Upper lobe of left lung (tissue), 6 donors: ENCODE measurements at places on chromosomes 13 and 19. TPM values are rescaled to one million over a fixed set of nuclear protein-coding genes. Genes with fewer than 3 reads are reported as not detected.
A peak's percentile ranks its signal among the peaks of the same experiment; 100 is the strongest.

DNA sequence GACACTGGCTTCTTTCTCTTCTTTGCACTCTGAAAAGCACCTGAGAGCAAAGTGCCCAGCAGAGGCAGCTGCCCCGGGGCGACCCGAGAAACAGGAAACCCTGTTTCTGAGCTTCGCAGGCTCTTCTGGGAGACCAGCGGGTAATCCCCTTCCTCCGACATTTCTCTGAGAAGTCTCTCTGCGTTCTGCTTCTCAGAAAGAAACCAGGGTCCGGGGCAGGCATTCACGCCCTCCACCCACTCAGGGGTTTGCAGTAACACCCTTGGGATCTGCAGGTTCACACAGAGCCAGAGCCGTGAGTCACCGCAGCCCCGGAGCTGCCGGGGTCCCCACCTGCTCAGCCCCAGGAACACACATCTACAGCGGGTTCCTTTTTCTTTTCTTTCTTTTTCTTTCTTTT is 86.0 kb downstream of the GADD45B start:
- no peaks in the 10 kb centered on the region for H3K4me1 ChIP-seq
- DNase-seq, result no peak
- no peaks in the 10 kb centered on the region for H3K36me3 ChIP-seq
- H3K4me3 ChIP-seq, result peak overlapping the region; percentile 17
- H3K27ac ChIP-seq, result no peak overlapping the region

TEX101 gene
- not detected for total RNA-seq

DNA sequence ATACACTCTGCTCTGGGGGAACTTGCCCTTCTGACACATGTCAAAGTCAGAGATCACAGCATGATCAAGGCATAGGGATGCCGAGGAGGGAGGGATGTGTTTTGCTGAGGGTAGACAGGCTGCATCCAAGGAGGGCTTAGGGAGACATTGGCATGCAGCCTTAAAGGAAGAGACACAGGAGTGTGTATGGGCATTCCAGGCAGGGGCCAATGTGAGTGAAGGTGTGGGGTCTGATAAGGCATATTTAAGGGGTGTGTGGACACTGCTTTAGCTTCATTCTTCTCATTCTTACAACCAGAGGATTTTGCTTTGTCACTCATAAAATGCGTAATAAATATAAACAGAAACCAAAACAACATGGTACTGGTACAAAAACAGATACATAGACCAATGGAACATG is 193.4 kb downstream of the RGCC start:
- no peak overlapping the region for H3K4me3 ChIP-seq
- H3K4me1 ChIP-seq, result peaks cover 34% of the 10 kb centered on the region
- DNase-seq, result no peak
- H3K36me3 ChIP-seq, result no peaks in the 10 kb centered on the region
- no peaks in the 10 kb centered on the region for H3K27me3 ChIP-seq
- H3K27ac ChIP-seq, result peak overlapping the region; percentile 55

- no peak overlapping the region for H3K27ac ChIP-seq
- no peaks in the 10 kb centered on the region for H3K4me1 ChIP-seq
- no peak overlapping the region for H3K4me3 ChIP-seq
- H3K27me3 ChIP-seq, result no peaks in the 10 kb centered on the region
- no peaks in the 10 kb centered on the region for H3K36me3 ChIP-seq
- DNase-seq, result no peak
Observed at GRCh38 chr13:46830405-46831005, 33.5 kb upstream of the ESD start.

TEKTIP1 gene
- total RNA-seq, result not detected

GRCh38 chr13:108305655-108306054 is 36.1 kb downstream of the TNFSF13B start:
- H3K4me3 ChIP-seq, result no peak overlapping the region
- no peak for DNase-seq
- no peaks in the 10 kb centered on the region for H3K27me3 ChIP-seq

DNA sequence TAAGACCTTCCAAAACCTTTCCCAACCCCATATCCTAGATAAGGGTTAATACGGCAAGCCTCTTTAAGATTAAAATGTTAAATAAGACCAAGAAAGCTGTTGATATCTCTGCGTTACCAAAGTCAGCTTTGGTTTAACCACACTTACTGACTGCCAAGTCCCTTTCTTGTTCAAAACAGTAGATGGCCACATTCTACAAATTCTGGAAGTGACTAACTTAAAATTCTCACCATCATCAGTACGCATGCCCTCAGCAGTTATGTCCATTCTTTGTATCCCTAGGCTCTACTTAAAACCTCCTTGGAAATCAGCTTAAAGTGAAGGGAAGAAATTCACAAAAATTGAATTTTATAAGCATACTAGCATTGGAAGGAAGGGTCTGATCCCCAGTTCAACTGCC is 23.6 kb downstream of the SOHLH2 start:
- H3K27me3 ChIP-seq, result no peaks in the 10 kb centered on the region
- no peak overlapping the region for H3K27ac ChIP-seq
- no peak for DNase-seq
- H3K4me3 ChIP-seq, result no peak overlapping the region

ZSCAN1 gene
- not detected for total RNA-seq

BCAM gene
- 309 TPM for total RNA-seq

- H3K4me3 ChIP-seq, result no peak overlapping the region
- H3K27me3 ChIP-seq, result no peaks in the 10 kb centered on the region
- peaks cover 7% of the 10 kb centered on the region for H3K4me1 ChIP-seq
- DNase-seq, result no peak
- no peaks in the 10 kb centered on the region for H3K36me3 ChIP-seq
Observed at GRCh38 chr13:25752957-25753551, 298.8 kb downstream of the SHISA2 start.
